ENCODE measurements at places on chromosomes 6 and 20.
A peak's percentile ranks its signal among the peaks of the same experiment; 100 is the strongest.

DNA sequence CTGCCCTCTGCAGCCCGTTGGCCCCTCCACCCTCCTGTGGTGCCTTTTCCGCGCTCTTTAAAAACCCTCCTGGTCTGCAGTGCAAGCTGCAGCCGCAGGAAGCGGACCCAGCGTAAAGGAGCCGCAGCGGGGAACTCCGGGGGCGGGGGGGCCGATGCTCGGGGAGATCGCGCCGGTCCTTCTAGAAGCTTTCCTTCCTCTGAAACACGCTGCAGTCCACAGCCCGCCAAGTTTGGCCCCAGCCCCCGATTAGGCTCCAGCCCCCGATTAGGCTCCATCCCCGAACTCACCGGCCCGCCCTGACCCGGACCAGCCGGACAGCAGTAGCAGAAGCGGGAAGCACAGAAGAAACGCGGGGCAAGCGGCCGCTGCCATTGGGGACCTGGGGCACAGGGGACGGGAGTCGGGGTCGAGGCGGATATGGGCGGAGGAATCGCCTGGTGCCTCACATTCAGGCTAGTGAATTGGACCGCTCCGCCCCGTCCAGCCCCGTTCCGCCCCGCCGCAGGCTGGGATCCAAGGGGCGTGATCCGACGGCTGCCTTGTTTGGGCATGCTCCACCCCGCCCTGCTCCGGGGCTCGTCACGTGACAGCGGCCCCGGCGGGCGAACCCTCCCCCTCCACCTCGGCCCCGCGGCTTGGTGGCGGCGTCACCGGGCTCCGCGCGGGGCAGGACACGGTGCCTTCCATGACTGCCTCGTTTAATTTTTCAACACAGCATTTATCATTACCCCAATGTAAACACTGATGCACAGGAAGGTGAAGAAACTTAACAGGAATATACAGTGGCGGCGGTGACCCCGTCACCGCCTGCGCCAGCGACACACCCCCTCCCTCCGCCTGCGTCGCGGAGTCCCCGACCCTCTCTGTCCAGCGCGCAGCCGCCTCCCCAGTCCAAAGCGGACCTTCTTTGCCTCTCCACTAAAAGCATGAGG lies 20.3 kb downstream of the RAET1L start:
- DNase-seq, result peak; percentile 69

- no peak for DNase-seq
These were observed 66.9 kb downstream of the PHACTR2 start for GRCh38 chr6:143744551-143745165.

DNA sequence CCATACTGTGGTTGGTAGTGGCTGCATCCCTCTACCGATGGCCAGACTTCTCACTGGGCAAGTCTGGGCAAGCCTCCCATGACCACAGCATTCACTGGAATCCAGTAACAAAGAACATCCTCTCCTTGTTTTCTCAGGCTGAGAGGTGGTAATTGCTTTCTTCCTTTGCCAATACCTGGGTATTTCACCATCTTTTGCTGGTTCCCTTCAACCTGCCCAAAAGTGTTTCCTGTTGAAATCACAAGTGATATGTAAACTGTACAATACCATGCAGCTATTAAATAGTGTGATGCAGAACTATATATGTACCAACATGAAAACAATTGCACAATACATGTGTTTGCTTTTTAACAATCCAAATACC lies at the start of gene PTCHD4:
Gene PTCHD4, minus strand, starts transcription at position 55 of the 364 bp plus-strand sequence. CDS start 42,240 bp downstream, outside the sequence.
- DNase-seq, result no peak

DNA sequence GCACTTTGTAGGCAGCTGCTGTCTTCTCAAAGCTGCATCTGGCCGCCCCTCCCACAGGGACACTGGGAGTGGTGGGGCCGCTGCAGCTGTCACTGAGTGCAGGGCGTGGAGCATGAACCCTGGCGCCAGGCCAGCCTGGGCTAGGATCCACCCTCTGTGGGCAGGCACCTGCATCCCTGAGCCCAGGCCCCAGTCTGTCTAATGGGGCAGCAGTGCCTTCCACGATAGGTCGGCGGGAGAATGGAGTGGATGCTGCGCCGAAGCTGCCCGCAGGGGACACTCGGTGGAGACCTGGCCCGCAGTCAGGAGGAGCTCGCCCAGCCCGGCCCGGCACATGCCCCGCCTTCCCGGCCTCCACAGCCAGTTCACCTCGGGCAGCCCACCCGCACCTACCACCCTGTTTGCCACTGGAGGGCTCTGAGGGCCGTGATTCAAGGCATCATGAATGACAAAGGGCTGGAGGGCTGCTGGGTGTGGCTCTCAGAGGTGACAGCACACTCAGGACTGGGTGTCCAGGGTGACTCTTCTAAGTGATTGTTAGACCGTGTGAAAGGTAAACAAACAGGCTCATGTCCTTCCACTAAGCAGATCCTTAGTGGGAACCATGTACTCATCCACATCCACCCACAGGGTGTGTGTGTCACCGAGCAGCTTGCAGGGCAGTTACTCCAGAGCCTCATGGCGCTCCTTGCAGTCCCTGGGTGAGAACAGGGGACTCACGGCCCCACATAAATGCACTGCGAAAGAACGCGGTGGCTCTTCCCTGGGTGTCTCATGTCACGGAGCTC lies 133.9 kb downstream of the AGPAT4 start:
- no peak for DNase-seq

DNA sequence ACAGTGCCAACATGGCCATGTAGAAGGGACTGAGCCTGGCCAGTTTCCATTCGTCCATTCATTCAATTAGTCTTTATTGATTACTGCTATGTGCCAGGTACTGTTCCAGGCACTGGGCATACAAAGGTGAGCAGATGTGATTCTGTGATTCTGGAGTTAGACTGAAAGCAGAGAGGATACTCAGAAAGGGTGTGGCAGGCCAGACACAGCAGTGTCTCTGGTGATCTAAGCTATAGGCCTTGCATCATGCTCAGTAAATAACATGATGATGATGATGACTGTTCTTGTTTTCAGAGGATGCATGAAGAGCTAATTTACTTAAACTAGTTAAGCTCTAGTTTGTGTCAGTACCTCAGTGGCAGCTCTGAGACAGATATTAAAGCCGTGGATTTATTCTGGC lies 31.4 kb upstream of the FUCA2 start:
- no peak for DNase-seq

DNA sequence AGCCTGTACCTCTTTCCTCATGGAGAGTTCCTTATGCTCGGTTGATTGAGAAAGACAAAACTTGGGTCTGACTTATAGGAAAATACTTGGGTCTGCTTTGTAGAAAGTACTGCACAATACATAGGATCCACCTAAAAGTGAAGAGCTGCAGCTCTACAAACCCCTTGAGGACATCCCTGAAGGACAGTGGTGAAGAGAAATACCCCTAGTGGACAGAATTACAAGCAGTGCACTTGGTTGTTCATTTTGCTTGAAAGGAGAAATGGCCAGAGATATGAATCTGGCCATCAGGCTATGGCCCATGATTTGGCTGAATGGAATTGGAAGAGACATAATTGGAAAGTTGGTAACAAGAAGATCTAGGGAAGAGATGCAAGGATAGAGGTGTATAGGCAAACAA lies 8.3 kb downstream of the CD24 start:
- no peak for DNase-seq

- DNase-seq, result no peak
These were observed 18.8 kb upstream of the CLPSL2 start for GRCh38 chr6:35757456-35758123.

DNA sequence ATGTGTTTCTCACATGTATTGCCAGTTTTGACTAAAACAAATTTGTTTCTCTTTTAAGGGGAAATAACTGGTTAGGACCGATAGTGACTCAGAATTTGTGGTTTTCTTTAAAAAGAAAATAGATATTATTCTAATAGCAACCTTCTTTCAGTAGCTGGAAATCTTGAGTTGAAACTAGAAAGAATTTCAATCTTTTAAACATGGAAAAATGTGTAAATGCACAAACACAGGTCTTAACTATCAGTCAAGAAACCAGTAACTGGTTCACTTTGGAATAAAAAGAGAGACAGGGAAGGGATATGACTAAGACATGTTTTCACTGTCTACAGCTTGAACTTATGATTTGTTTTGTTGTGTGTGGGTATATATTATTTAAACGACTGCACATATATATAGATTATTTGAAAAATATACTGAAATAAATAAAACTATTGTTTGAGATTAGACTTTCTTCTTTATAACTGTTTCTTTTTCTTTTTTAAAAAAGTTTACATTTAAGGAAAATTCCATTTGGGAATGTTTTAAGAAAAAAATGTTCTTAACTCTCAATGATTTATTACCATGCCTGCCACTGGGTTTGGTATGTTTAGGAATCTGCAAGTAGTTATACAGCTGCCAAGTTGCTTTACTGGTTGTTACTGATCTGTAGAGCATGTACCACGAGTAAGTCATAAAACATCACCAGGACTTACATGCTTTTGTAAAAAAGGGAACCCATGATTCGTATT lies 753.3 kb upstream of the MARCKS start:
- no peak for DNase-seq

DNA sequence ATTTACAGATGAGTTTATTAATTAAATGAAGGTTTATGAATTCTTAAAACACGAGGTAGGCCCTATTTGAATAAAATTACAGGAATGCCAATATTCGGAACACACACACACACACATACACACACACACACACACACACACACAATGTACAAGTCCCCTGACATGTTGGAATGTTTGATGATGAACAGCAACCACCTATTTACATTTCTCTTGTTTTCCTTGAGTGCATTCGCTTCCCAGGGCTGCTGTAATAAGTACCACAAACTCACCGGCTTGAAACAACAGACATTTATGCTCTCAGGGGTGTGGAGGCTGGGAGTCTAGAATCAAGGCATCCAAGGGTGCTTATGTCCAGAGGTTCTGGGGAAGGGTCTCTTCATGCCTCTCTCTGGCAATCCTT lies 90.3 kb downstream of the SLC22A3 start:
- DNase-seq, result no peak

DNA sequence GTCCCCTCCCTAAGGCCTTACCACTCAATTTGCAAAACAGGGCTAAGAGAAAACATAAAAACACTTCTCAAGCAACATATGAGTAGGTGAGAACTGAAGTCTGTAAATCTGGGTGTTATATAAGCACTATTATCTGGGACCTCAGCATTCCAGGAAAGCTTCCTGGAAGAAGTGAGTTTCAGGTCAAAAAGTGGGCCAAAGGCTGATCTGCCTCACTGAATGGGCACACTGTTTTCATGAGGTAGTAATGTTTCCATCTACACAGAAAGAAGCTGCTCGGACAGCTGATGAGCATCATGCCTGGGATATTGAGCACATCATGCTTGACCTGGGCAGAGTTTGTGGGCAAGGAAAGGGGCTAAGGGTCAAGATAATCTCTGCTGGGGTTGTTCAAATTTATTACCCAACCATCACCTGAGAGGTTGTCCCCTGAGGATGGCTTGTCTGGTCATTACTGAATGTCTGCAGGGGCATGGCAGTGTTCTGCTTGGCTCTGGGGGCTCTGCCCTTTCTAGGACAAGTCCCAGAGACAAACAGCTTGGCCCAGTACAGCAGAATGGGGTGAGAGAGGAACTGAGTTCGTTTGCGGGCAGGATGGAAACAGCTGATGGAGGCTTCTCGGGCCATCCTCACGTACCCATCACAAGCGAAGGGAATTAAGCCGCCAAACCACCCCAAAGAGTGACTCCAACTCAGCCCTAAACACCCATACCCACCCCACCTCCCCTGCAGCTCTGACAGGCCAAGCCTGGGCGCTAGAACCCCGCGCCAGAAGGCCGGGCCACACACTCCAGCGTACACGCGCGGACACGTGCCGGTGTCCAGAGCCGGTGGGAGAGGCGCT lies 1.2 kb upstream of the SYNJ2 start:
- DNase-seq, result no peak

DNA sequence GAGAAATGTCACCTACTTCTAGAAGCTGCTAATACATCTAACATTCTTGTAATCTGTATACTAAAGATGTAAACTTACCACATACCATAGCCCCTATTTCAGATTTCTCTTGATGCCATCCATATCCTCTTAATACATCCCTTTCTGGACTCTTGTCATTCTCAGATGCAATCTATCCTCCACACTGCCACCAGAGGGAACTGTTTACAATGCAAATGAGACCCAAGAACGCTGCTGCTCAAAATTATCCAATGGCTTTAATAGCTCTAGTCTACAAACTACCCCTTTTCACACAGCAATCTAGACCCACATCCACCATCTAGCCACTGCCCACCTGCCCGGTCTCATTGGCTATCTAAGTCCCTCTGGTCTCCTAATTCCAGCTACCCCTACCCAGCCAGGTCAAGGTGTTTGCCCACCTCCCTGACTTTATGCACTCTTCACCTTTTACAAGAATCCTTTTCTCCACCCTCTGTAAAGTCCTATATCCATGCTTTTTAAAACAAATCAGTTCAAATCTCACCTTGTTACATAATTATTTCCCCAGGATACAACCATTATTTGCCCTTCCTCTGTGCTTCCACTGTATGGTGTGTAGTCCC lies 14.8 kb downstream of the FAXC start:
- no peak for DNase-seq

GRCh38 chr6:136969930-136970329 lies 47.8 kb downstream of the SLC35D3 start:
- DNase-seq, result no peak

- DNase-seq, result no peak
These were observed 21.4 kb downstream of the BHLHE23 start for GRCh38 chr20:62985444-62985778.

DNA sequence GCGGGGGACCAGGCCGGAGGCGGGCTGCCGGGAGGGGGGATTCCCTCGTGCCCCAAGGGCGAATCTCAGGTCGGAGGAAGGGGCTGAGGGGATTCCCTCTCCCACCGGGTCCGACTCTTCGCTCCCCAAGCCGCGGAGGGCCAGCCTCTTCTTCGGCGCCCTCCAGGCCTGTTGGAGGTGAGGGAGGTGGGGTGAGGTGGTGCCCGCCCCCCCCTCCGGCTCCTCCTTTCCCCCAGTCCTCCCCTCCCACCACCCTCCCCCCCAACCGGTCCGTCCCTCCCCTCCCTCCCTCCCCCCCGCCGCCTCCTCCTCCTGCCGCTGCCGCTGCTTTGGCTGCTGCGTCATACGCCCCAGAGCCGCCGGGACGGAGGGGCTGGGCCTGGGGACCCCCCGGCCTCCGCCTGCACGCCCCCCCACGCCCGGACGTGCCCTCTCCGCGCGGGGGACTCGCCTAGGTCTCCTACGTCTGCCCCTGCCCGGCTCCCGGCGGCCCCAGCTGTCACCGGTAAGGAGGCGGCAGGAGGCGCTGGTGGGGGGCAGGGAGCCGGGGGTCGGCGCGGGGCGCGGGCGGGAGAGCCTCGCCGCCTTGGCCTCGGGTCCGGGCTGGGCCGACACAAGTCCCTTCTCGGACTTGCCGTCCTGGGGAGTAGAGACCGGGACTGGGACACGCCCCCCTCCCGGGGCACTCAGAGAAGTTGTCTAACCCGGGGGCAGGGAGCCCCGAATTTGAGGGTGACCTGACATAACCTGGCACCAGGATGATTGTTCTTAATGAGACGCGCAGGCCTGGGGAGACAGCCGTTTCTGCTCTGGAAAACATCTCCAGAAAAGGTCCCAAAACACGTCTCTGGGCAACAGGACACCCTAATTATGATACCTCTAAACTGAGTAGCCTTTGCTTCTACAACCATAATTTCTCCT lies at the start of gene PHF1:
Gene PHF1, plus strand, starts transcription at position 304 of the 921 bp plus-strand sequence. CDS start 1,250 bp downstream, outside the sequence.
- no peak for DNase-seq

GRCh38 chr20:12152996-12153395 lies 235.3 kb downstream of the BTBD3 start:
- DNase-seq, result no peak

- DNase-seq, result no peak
These were observed 100.0 kb upstream of the MAN1A1 start for GRCh38 chr6:119449331-119450156.
